ENCODE measurements at places on chromosomes 4 and X.

- DNase-seq, result no peak
These were observed 377.8 kb upstream of the PRKX start for GRCh38 chrX:4091046-4091760.

DNA sequence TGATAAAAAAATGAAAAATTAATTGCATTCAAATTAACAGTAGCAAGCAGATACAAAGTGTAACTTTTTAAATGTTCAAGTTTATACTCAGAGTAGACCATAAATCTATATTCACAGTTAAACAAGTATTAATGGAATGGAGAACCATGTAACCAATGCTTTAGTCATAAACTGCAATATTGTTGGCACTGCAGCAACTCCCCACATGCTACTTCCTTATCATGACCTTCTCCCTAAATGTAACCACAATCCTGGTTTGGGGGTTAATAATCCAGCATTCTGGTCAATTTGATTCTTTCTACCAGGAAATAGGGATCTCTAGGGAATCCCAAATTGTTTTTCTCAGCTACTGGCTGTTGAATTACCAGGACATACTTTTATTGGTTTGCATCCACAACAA, 223.9 kb upstream of the DCAF8L1 start:
- DNase-seq, result no peak

- DNase-seq, result no peak
These were observed 31.7 kb upstream of the NFXL1 start for GRCh38 chr4:47945930-47946726.

DNA sequence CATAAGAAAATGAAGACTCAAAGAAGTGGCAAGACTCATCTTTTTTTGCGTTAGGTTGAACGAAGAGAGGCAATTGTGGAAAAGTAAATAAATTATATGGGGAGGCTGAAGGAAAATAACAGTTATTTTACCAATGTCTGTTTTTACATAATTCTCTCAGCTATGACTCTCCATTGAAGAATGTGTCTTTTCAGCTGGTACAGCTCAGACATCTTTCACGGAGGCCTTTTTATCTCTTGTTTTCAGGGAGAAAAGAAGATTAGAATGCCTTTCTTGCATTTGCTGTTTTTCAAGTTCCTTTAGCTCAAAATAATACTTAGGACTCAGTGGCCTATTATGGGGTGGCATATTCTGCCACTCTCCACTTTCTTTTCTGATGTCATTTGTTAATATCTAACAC, 153.0 kb downstream of the ADAM29 start:
- DNase-seq, result no peak

- no peak for DNase-seq
These were observed 384.5 kb downstream of the RPA4 start for GRCh38 chrX:97268182-97268680.

DNA sequence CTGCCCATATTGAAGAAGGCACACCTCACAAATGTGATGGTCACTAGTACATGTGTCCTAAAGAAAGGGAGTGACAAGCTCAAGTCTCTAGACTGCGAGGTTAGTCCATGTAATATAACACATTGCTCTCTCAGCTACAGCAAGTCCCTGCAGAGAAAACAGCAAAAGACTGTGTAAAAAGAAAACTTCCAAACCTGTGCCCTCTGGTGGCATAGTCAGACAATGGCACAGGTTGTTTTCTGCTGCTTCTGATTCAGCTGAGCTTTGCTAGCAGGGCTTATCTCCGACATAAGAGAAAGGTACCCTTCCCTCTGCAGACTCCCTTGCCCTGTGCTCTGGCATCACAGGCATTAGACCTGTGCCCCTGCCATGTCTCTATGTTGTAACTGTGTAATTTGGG, 1.4 kb upstream of the SERPINA7 start:
- DNase-seq, result no peak

DNA sequence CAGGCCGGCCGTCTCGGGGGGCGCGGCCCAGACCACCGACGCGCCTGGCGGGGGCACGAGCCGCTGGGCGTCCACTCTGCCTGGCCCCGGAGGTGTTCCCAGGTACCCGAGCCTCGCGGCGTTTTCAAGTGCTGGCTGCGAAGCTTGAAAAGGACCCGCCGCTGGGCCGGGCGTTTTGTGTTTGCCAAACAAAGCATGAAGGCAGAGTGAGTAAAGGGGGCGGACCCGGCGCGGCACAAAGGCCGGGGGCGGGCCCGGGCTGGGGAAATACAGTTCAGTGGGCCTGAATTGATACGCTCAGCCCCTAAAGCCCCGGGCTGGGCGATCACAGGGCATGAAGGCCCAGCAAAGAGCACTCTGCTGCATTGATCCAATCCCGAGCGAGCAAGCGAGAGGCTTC, 65.4 kb downstream of the SOX3 start:
- no peak for DNase-seq

GRCh38 chr4:38535717-38536116, 128.3 kb upstream of the KLF3 start:
- DNase-seq, result no peak

DNA sequence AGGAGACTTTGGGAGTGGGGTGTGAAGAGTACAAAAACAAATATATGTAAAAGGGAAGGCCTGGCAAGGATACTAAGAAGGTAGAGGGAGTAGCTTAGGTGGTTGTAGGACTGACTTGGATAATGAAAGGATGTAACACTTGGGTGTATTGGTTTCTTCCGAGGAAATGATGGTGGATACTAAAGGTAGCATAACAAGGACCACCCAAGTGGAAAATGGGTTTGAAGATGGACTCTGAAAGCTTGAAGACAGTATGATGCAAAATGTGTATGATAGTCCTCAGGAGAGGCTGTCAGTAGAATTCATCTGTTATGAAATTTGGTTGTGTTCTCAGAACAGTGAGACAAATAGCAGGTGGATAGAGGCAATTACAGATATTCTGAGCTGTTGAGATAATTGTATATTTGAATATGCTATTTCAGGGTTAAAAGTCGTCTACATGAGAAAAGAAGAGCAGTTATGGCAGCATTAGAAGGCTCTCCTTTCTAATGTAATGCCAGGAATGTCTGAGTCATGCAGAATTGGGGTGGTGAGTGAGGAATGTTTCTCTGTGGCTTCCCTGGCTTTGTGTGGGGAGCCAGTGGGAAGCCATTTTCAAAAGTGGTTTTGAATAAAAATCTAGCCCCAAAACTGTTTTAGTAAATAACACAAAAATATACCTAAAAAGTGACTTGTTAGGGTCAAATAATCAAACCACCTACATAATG, 75.6 kb downstream of the FHIP1A start:
- DNase-seq, result no peak

GRCh38 chr4:99887837-99888236, 6.4 kb downstream of the LAMTOR3 start:
- no peak for DNase-seq

DNA sequence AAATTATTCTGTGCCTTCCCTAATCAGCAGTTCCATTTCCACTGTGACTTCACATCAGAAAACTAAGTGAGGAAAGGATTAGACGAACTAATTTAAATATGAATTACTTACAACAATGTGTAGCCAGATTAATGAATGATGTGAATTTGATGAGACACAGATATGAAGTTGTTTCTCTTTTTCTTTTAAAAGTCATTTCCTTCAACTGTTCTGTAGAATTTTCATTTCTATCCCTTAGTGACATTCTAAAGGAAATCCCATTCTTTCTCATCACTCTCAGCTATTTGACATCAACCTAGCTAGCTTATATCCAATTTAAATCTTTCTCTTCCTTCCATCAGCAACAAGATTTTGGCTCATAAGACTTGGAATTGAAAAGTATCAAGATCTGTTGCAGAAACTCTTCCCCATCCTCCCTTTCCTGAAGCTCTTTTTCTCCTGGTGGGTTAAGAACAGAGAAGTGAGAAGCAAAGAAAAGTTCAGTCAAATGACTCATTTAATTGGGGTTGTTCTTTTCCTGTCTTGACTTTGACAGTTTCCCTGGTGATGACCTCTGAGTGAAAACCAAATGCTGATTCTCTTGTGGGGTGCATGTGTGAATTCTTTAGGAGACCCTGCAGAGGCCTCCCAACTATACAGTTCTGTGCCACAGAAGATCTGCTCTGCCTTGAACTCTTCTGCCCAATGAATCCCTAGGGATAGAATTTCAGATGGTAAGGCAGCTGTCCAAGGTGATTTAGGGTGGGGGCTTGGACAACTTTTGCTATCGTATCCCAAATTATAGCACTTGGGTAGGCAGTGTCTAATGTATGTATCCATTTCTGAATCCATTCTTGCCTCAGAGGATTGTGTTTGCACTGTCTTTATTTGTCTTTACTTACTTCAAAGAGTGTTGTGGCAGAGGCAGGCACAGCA, 232.5 kb upstream of the GPRIN3 start:
- DNase-seq, result no peak

DNA sequence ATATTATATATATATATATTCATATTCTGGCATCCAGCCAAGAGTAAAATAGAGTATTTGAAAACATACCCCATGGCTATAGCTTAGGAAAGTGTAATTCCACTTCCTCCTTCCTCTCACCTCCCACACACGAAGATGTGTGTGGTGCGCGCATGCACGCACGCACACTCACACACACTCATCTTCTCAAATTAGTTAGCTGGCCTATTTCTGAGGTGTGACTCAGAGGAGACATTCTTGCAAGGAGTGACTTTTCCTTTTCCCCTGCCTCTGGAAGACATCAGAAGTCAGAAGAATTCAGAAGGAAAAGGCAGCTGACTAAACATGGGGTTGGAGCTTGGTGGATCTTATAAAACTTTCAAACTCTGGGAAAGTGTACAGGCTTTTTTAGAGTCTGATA, 8.8 kb downstream of the ENPEP start:
- no peak for DNase-seq

- no peak for DNase-seq
These were observed 587 bp downstream of the TACC3 start for GRCh38 chr4:1721666-1722550.

GRCh38 chr4:18075823-18076433, 54.4 kb upstream of the LCORL start:
- DNase-seq, result no peak

GRCh38 chrX:143455046-143455445, 62.2 kb downstream of the SPANXN3 start:
- DNase-seq, result no peak

DNA sequence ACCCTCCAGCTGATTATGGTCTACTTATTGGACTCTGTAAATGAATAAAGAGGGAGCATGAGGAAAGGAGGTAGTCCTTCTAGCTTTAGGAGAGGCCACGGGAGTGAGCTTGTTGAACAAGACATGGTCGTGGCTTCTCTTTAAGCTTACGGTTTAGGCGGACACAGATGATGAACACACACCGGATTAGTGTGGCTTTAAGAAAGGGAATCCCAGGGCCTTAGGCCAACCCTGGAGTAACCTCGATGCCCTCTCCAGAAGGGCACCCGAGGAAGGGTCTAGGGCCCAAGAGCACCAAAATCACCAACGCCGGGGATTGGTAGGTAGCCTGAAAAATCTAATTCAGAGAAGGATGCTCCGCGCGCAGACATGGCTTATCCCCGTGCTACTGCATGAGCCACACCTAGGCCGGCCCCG, 39.4 kb downstream of the ERVMER34-1 start:
- DNase-seq, result no peak

GRCh38 chr4:46392421-46392820, 2.5 kb upstream of the GABRA2 start:
- DNase-seq, result no peak

- DNase-seq, result peak; percentile 14
These were observed 30.1 kb upstream of the BBS7 start for GRCh38 chr4:121900132-121900983.

DNA sequence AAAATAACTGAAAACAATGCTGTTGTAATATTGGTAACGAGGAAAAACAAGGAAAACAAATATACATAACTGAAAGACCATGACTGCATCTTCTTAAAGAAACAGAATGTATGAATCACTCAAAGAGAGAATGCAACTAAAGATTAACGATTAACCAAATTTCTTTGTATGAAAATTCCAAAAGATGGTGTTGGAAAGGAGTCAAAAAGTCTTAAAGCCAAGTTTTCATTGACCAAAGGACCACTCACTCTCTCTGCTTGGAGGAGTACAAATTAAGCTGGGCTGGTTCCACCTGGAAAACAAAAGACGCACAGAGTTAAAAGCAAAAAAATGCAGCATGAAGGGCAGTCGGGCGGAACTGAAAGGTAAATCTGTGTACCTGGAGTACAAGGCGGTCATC, 1.8 kb downstream of the DCAF12L1 start:
- DNase-seq, result no peak
